ENCODE measurements at places on chromosomes 16 and 17.

GRCh38 chr16:85091522-85091910 lies 20.8 kb downstream of the CIBAR2 start:
- DNase-seq: no peak

DNA sequence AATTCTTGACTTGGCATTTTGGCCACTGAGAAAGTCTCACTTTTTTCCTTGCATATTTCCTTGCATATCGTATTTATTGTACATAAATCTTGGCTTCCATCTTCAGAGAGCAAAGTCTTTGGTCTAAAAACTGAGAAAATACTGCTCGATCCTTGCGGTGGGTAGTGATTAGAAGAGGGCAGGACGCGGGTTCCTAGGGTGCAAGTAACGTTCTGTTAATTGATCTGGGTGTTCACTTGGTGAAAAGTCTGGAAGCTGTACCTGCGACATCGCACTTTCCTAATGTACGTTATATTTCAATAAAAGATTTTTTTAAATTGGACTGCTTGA lies 758 bp upstream of the UBALD2 start:
- no peak for DNase-seq

DNA sequence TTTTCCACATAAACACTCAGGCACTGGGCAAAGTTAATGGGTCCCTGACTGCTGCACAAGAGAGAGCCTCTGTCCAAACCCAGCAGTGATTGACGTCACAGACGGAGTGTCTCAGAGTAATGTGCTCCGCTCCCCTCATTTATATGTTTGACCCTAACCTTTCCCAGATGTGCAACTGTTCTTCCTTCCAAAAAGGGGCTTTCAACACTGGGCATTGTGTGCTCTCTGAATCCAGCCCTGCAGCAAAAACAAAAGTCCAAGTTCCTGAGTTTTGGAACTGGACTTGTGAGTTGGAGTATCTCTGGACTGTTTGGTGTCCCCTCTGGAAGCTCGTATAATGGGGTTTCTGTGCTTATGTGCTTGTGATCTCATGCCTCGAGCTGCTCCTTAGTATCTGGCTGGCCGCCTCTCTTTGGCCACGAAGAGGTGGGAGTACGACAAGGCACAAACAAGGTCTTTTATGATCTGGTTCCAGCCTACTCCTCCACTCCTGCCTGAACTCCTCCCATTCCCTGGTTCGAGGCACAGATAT lies 76.4 kb upstream of the SMIM36 start:
- peak; percentile 72 for DNase-seq

DNA sequence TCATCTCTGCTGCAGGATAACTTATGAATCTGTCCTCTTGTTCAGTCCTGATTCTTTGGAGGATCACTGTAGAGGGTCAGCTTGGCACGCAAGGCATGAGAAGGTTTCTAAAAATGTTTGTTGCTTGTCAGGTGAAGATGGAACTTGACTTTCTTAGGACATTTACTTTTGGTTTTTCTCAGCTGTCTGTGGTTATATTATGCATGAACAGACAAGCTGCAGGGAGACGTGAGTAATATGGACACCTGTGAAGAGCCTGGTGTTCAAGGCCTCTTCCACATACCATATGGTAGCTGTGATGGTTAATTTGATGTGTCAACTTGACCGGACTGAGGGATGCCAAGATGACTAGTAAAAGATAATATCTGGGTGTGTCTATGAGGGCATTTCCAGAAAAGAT lies 270.2 kb upstream of the CPHXL start:
- DNase-seq: no peak

DNA sequence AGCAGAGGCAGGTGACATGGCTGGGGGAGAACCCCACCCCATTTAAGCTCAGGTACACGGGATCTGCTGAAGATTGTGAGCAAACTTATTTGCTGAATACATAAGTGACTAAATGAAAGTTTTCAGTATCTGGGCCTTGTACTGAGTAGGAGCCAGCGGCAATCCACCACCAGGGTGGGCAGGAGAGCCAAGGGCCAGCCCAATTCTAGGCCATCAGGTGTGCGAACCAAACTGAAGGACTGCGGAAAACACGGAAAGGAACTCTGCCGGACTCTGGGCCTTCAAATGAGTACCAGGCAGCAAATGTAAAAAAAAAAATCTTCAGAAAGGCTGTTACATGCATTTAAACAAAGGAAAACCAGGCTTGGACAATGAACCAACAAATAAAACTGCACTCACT lies 19.7 kb downstream of the ARHGAP17 start:
- DNase-seq: no peak

DNA sequence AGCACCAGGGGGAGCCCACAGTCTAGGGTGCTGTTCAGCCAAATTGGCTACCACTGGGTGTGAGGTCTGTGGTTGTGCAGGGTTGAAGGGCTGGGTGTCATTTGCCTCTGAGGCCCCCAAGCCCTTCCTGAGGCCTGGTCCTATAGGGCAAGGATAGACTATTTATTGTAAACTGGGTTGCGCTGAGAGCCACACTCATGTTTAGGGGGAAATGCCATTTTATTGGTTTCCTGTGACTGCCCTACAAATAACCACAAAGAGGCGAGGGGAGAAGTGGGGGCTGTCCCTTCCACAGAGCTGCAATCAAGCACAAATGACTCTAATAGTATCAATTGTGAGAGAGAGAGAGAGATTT lies 3.6 kb upstream of the ZCCHC14 start:
- no peak for DNase-seq

GRCh38 chr17:40153603-40154236 lies 13.4 kb downstream of the CASC3 start:
- DNase-seq: no peak

DNA sequence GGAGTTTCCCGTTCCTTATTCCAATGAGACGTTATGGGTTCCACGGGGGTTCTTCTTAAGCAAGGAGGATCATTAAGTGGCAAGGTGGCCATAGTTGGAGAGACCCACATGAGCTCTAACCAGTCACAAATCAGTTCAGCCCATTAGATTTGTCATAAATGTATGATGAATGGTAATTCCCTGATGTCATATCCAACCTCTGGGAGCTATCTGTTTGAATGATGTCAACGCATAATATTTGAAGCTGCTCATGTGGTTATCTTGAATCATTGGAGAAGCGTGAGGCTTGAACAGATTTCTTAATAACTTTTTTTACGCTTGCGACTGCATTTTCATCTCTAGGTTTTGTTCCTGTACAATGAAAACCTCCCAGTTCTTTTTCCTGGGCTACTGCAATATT lies 270.4 kb upstream of the EEF2KMT start:
- no peak for DNase-seq

- no peak for DNase-seq
Observed at GRCh38 chr16:61128545-61129323, 907.5 kb downstream of the CDH8 start.

DNA sequence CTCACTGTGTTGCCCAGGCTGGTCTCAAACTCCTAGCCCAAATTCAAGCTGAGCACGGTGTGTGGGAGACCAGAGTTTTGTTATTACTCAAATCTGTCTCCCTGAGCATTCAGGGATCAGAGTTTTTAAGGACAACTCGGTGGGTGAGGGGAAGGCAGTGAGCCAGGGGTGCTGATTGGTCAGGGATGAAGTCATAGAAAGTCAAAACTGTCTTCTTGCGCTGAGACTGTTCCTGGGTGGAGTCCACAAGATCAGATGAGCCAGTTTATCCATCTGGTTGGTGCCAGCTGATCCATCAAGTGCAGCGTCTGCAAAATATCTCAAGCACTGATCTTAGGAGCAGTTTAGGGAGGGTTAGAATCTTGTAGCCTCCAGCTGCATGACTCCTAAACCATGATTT lies 346.3 kb downstream of the TMEM114 start:
- DNase-seq: no peak

GRCh38 chr17:61388561-61389356 lies 10.9 kb upstream of the TBX2 start:
- no peak for DNase-seq

GRCh38 chr17:41434005-41434404 lies 6.8 kb downstream of the KRT38 start:
- no peak for DNase-seq

DNA sequence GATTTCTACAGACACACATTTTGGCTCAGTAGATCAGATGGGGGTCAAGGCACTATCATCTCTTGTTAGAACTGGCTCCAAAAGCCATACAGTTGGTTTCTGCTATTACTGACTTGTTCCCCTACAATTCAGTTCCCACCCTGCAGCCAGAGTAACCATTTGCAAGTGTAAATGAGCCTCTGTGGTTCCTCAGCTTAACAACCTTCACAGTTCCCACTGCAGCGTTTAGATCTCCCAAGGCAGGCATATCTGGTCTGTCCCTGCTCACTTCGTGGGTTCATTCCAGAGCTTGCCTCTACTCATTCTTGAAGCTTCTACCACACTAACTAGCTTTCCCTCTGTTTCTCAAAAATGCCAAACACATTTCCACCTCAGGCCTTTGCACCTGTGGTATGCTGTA lies 186.1 kb downstream of the CBLN1 start:
- no peak for DNase-seq

DNA sequence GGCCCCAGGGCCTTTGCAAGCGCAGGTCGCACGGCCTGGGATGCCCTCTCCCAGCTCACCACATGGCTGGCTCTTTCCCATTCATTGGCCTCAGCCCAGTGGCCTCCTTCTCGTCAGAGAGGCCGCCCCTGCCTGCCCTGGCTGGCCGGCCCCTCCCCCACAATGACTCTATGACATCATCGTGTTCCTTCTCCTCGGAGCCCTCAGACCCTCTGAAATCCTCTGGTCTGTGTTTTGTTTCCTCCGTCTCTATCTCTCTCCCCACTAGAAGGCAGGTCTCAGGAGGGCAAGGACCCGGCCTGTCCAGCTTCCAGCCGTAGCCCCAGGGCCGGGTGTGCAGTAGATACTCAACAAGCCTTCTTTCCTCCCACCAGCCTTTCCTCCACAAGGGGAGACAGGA lies 164.8 kb upstream of the FOXF1 start:
- no peak for DNase-seq

DNA sequence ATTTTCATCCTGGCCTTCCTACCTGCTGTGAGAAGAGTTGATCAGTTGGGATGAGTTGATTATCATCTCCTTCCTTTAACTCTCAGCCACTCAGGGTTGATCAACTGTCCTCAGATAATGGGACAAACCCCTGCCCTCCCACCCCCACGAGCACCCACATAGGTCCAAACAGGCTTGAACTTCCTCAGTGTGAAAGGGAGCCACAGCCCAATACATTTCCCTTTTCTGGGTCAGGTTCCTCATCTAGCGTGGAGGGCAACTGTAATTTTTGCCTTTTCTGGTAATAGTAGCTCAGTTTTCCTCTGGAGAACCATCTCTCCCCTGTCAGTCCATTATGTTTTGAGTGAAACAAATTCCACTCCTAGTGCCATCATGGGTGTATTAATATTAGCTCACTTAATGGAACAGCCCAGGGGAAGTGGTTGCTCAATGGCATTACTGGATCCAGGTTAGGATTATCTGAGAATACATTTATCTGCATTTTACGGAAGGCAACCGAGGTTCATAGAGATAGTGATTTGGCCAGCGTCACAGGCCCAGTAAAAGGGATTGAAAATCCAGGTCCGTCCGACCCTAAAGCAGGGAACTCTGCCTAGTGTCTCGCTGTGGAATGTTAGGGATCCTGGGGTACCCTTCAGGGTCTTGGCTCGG lies 476 bp upstream of the LPCAT2 start:
- no peak for DNase-seq

- DNase-seq: no peak
Observed at GRCh38 chr17:46841561-46842379, 9.6 kb upstream of the WNT9B start.

- DNase-seq: peak; percentile 89
Observed at GRCh38 chr17:39617446-39618245, 9.1 kb upstream of the PPP1R1B start.

DNA sequence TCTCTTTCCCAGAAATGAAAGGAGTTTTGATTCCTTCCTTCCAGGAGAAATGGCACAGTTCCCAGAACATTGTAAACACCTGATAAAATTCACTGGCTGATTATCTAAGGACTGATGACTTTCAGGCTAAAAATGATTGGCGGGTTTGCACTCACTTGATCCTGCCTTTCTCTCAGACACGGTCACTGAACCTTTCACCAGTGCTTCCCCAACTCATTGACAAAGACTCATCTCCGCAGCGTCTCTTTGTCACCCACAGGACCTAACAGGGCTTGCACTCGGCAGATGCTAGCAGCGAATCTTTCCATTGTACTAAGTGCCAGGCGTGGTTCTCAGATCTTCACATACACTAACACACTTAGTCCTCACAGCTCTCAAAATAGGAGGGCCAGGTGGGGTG lies 7.3 kb upstream of the DHRS7C start:
- no peak for DNase-seq

DNA sequence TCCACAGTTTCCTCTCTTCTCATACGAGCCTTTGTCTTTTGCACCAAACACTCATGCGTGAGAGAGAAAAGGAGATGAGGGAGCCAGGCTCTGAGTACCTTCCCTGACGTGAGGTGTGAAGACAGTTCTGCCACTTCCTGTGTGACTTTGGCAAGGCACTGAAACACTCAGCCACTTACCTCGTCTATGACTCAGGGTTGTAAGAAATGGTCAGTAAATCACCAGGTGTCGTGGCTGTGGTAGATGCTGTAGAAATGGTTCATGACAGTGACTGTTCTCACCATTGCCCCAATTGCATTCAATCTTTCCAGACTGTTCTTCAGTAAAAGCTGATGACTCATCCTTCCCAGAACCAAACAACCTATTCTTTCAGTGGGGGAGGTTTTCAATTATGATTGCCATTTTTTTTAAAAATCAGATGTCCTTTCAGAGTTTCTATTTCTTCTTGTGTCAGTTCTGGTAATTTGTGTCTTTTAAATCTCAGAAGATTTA lies 49.2 kb upstream of the CBFA2T3 start:
- DNase-seq: no peak

- peak; percentile 19 for DNase-seq
Observed at GRCh38 chr17:40561871-40562611, 3.2 kb downstream of the CCR7 start.

DNA sequence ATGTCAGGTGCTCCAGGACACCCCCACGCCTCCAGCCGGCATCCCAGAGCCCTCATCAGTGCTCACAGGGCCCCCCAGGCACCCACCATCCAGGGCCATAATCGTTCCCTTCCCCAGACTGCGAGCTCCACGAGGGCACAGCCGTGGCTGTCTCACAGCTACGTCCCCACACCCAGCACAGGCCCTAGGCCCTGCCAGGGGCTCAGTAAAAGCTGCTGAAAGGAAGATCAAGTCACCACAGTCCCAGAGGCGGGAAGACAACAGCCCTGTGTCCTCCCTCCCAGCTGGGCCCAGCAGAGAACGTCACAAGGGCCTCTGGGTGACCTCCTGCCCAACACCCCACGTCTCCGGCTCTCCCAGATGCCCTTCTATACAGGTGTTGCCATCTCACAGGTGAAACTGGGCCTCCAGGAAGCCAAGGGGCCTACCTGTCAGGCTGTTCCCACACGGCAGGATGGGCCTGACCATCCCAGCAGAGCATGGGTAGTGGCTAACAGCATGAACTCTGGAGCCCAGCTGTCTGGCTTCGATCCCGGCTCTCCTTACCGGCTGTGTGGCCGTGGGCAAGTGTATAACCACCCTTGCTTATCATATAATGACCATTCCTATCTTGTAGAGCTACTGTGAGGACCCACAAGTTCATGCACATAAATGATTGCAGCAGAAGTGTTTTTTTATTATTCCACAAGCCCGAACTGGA lies 17.9 kb downstream of the ARL2BP start:
- peak; percentile 59 for DNase-seq

Data from stomach (tissue), 19 donors.